ENCODE measurements at places on chromosomes 6 and 20.
A peak's percentile ranks its signal among the peaks of the same experiment; 100 is the strongest.

DNA sequence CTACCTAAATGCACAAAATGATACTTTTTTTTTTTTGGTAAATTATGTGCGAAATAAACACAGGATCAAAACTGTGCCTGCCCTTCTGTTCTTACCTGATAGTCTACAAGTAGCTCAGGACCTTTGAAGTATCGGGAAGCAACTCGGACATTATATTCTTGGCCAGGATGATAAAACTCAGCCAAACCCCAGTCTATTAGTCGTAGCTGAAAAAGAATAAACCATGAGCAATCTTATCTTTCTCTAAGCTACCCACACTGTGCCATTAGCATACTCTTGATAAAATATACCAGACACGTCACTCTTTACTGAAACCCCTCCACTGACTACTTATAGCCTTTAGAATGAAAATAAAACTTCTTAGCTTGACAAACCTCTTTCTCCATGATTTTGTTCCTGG is 29.8 kb upstream of the TBC1D20 start:
- DNase-seq: no peak

GRCh38 chr6:123838505-123839234 is 35.0 kb downstream of the NKAIN2 start:
- DNase-seq: no peak

GRCh38 chr20:51542571-51543421 is at the start of gene NFATC2:
NFATC2 (minus strand) TSS chr20:51542719; CDS start chr20:51542499, 220 bp downstream.
- no peak for DNase-seq

DNA sequence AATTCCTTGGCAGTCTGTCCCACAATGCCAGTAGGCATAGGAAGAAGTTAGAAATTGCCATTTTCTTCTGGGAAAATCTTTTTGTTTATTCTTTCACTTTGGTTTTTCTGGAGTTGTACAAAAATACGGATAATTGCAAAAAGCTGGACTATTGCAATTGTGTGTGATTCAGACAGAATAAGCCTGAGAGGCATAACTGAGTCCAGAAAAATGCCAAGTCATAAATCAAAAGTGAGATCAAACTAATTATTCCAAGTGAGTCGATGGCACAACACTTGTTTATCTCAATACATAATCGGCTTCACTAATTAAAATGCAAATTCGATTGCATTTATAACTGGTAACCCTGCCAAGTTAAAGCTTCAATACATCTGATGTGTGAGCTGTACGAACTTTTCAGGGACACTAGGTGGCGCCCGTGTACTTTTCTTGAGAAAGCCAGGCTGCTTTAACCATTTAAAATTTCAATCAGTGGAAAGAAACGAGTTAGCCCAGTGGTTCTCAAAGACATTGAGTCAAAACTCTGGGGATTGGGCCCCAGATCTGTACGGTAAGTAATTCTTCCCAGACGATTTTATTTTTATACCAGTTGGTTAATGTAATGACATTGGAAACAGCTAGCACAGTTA is 102.6 kb downstream of the LAMP5 start:
- no peak for DNase-seq

GRCh38 chr20:45049438-45049837 is 51.5 kb downstream of the KCNS1 start:
- DNase-seq: no peak

GRCh38 chr6:89542866-89543265 is 95.7 kb downstream of the LYRM2 start:
- DNase-seq: no peak

DNA sequence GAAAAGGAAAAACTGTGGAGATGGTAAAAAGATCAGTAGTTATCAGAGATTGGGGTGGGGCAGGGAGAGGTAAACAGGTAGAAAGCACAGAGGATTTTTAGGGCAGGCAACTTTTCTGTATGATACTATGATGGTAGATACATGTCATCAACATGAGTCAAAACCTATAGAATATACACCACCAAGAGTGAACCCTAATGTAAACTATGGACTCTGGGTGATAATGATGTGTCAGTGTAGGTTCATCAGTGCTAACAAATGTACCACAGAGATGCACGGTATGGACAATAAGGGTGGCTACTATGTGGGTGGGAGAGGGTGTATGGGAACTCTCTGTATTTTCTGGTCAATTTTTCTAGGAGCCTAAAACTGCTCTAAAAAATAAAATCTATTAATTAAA is 18.5 kb downstream of the PACSIN1 start:
- no peak for DNase-seq

- DNase-seq: no peak
These were observed 7.9 kb downstream of the SDHAF4 start for GRCh38 chr6:70574643-70575042.

GRCh38 chr20:34573541-34574300 is 15.2 kb downstream of the MAP1LC3A start:
- no peak for DNase-seq

- no peak for DNase-seq
These were observed 100.8 kb downstream of the MTFR2 start for GRCh38 chr6:136149311-136149710.

DNA sequence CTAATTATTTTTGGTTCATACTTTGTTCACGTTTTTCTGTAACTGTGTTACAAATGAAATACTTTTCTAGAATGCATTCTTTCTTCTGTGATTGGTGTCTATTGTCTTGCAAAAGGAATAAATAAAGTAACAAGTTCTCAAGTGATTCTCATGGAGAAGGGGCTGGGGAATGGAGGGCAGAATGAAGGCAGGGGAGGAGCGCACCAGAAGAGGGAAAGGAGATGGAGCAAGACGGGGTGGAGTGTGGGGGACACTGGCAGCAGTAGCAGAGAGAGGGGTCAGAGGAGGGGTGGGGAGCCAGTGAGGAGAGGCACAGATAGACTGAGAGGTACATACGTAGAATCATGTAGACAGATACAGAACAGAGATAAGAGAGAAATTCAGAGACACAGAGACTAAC is 136.5 kb downstream of the CARMIL1 start:
- DNase-seq: no peak

GRCh38 chr6:129120856-129121638 is 238.1 kb downstream of the LAMA2 start:
- no peak for DNase-seq

- no peak for DNase-seq
These were observed 65.9 kb downstream of the MTHFD1L start for GRCh38 chr6:150931405-150931804.

- no peak for DNase-seq
These were observed 10.6 kb upstream of the WFDC8 start for GRCh38 chr20:45589725-45590124.

DNA sequence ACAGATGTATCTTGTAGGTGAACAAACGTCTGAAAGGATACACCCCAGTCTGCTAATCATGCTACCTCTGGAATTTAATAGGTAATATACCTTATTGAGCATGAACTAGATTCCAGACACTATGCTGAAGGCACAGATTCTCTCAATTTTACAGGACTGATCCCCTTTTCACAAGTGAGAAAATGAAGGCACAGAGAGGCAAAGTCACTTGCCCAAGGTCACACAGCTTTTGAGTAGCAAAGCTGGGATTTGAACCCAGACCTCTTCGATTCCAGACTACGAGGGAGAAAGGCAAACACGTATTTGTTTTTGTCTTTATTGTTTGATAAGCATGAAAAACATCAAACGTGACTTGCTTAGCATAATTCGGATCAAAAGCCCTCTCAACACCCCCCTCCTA is 34.4 kb upstream of the PMEPA1 start:
- no peak for DNase-seq

- DNase-seq: no peak
These were observed at the start of gene ACSS2 for GRCh38 chr20:34876406-34877282. ACSS2 (plus strand) TSS chr20:34876612; CDS start chr20:34876646, 34 bp downstream.

GRCh38 chr6:168195712-168196111 is 116.7 kb upstream of the FRMD1 start:
- DNase-seq: no peak

DNA sequence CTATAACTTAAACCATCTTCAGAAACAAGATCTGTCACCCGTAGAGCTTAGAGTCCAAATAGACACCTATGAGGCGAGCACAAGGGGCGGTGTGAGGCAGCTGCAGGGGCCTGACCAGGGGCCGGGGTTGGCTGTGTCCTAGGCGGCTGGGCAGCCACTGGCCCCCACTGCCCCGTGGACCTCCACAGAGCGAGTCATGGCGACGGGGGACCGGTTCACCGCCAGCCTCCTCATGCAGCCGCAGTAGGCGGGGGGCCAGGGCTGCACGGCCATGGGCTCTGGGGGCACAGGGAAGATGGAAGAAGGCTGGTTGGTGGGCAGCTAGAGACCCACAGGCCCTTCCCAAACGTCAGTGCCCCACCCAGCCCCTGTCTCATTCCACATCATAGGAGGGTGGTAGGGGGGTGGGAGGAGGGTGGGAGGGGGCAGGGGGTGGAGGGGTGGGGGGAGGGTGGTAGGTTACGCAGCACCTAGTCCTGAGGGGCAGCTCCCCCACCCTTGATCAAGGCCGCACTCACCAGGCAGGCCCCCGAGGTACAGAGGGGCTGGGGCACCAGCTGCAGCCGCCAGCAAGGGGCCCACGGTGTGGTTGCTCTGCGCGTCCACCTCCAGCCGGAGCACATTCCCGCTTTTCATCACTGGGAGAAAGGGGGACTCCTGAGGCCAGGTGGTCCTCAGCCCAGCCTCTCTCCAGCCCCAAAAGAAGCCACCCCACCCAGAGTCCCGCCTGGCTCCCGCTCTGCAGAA is 6.6 kb downstream of the ADRM1 start:
- DNase-seq: peak; percentile 3
